ENCODE measurements at places on chromosomes 16 and 17. TPM values are rescaled to one million over a fixed set of nuclear protein-coding genes. Genes with fewer than 3 reads are reported as not detected.

ZFPM1 gene
- total RNA-seq: 4.2 TPM

SMIM36 gene
- total RNA-seq: not detected

CD79B gene
- total RNA-seq: not detected

CCL16 gene
- total RNA-seq: not detected

RNFT1 gene
- 6.7 TPM for total RNA-seq

CCDC40 gene
- total RNA-seq: 5.2 TPM

KRT12 gene
- 0.13 TPM for total RNA-seq

AXIN2 gene
- total RNA-seq: 1.8 TPM

ERN2 gene
- total RNA-seq: 0.38 TPM

CD300LB gene
- total RNA-seq: not detected

RAB11FIP4 gene
- 2.6 TPM for total RNA-seq

CTU2 gene
- total RNA-seq: 18.8 TPM

SDR42E1 gene
- 5.5 TPM for total RNA-seq

RAP1GAP2 gene
- 24.1 TPM for total RNA-seq

CD300LF gene
- total RNA-seq: not detected

SP6 gene
- 0.38 TPM for total RNA-seq

NLRC3 gene
- not detected for total RNA-seq

OR4D1 gene
- not detected for total RNA-seq

Data from mesangial cell (primary cell).